ENCODE measurements at places on chromosomes 16 and 17. TPM values are rescaled to one million over a fixed set of nuclear protein-coding genes. Genes with fewer than 3 reads are reported as not detected.

Gene OR2C1
- 1.4 TPM for total RNA-seq

Gene DLX4
- not detected for total RNA-seq

Gene CCL7
- not detected for total RNA-seq

Gene ZFP3
- 5.4 TPM for total RNA-seq

Gene NLRC3
- total RNA-seq, result 0.27 TPM

Gene NPIPB6
- not detected for total RNA-seq

Gene NGFR
- total RNA-seq, result 6.9 TPM

GRCh38 chr17:70130289-70130688, 39.0 kb upstream of the KCNJ2 start:
- H3K4me1 ChIP-seq, result no peaks in the 10 kb centered on the region
- DNase-seq, result no peak
- H3K36me3 ChIP-seq, result no peaks in the 10 kb centered on the region
- H3K4me3 ChIP-seq, result no peak overlapping the region
- H3K27me3 ChIP-seq, result no peaks in the 10 kb centered on the region

GRCh38 chr17:78819806-78820792, 20.5 kb downstream of the USP36 start:
- H3K27ac ChIP-seq, result peak overlapping the region; percentile 1
- no peaks in the 10 kb centered on the region for H3K27me3 ChIP-seq
- DNase-seq, result no peak
- no peak overlapping the region for H3K4me3 ChIP-seq
- H3K4me1 ChIP-seq, result no peaks in the 10 kb centered on the region

GRCh38 chr16:30110661-30111060, 2.7 kb downstream of the GDPD3 start:
- H3K27ac ChIP-seq, result no peak overlapping the region
- no peak overlapping the region for H3K4me3 ChIP-seq
- DNase-seq, result no peak
- H3K36me3 ChIP-seq, result peaks cover 73% of the 10 kb centered on the region

DNA sequence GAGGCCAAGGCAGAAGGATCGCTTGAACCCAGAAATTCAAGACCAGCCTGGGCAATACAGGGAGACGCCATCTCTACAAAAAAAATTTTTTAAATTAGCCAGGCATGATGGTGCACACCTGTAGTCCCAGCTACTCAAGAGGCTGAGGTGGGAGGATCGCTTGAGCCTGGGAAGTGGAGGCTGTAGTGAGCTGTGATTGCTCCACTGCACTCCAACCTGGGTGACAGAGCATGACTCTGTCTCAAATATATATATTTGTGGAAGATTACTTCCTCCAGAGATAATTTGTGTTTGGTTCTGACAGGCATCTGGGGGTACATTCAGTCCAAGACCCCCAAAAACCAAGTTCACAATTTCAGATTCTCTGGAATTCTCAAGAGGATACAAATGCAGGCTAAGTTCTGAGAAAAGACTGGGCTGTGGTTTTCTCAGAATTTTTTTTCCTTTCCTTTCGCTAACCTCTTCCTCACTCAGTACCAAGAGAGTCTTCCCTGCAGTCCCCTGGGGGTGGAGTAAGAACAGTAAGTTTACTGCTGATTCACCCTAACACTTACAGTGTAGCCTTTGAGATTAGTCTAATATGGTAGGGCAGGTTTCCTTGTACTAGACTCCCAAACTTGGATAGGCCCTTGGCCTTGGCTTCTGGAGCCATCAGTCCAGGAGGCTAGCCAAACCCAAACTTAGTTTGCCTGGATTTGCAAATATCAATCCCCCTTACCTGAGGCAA, 15.1 kb downstream of the GSDMB start:
- no peaks in the 10 kb centered on the region for H3K36me3 ChIP-seq
- H3K4me1 ChIP-seq, result no peaks in the 10 kb centered on the region
- H3K27ac ChIP-seq, result no peak overlapping the region
- H3K27me3 ChIP-seq, result no peaks in the 10 kb centered on the region
- H3K4me3 ChIP-seq, result no peak overlapping the region

GRCh38 chr16:75996491-75996890, 270.2 kb upstream of the CPHXL start:
- no peak overlapping the region for H3K27ac ChIP-seq
- H3K27me3 ChIP-seq, result no peaks in the 10 kb centered on the region
- no peak for DNase-seq
- no peaks in the 10 kb centered on the region for H3K4me1 ChIP-seq
- H3K36me3 ChIP-seq, result no peaks in the 10 kb centered on the region
- no peak overlapping the region for H3K4me3 ChIP-seq

DNA sequence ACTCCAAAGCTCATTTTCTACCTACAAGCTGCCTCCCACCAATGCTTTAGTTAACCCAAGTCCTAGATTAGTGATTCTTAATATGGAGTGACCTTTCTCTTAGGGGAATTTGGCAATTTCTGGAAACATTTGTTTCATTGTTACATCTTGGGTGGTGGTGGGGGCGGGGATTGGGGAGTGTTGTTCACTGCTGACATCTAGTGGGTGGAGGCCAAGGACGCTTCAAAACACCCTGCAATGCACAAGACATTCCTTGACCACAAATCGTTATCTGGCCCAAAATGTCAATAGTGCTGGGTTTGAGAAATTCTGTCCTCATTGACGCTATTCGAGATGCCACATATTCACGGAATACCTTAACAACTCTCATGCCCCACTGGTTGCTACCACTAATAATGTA, 282.9 kb downstream of the RBFOX1 start:
- H3K27me3 ChIP-seq, result no peaks in the 10 kb centered on the region
- H3K27ac ChIP-seq, result no peak overlapping the region
- H3K4me1 ChIP-seq, result no peaks in the 10 kb centered on the region
- H3K36me3 ChIP-seq, result no peaks in the 10 kb centered on the region
- no peak overlapping the region for H3K4me3 ChIP-seq

DNA sequence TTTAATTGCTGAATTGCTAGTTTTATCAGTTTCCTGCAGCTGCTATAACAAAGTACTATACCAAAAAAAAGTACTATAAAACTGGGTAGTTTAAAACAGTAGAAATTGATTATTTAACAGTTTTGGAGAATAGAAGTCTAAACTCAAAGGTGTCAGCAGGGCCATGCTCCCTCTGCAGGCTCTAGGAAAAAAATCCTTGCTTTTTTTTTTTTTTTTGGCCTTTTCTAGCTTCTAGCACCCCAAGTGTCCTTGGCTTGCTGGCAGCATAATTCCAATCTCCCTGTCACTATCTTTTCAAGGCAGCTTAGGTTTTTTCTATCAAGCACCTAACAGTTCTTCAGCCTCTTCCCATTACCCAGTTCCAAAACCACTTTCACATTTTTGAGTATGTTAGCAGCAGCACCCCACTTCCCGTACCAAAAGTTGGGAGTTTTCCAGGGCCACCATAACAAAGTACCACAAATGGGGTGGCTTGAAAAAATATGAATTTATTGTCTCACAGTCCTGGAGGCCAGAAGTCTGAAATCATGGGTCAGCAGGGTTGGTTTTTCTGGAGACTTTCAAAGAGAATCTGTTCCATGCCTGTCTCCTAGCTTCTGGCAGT, 37.4 kb downstream of the BPTF start:
- H3K27ac ChIP-seq, result no peak overlapping the region
- H3K36me3 ChIP-seq, result peaks cover 6% of the 10 kb centered on the region
- H3K4me1 ChIP-seq, result peaks cover 14% of the 10 kb centered on the region
- no peaks in the 10 kb centered on the region for H3K27me3 ChIP-seq
- no peak overlapping the region for H3K4me3 ChIP-seq
- no peak for DNase-seq

- no peaks in the 10 kb centered on the region for H3K27me3 ChIP-seq
- no peaks in the 10 kb centered on the region for H3K36me3 ChIP-seq
- H3K27ac ChIP-seq, result no peak overlapping the region
- no peak overlapping the region for H3K4me3 ChIP-seq
Observed at GRCh38 chr17:32558997-32559650, 72.3 kb downstream of the CDK5R1 start.

DNA sequence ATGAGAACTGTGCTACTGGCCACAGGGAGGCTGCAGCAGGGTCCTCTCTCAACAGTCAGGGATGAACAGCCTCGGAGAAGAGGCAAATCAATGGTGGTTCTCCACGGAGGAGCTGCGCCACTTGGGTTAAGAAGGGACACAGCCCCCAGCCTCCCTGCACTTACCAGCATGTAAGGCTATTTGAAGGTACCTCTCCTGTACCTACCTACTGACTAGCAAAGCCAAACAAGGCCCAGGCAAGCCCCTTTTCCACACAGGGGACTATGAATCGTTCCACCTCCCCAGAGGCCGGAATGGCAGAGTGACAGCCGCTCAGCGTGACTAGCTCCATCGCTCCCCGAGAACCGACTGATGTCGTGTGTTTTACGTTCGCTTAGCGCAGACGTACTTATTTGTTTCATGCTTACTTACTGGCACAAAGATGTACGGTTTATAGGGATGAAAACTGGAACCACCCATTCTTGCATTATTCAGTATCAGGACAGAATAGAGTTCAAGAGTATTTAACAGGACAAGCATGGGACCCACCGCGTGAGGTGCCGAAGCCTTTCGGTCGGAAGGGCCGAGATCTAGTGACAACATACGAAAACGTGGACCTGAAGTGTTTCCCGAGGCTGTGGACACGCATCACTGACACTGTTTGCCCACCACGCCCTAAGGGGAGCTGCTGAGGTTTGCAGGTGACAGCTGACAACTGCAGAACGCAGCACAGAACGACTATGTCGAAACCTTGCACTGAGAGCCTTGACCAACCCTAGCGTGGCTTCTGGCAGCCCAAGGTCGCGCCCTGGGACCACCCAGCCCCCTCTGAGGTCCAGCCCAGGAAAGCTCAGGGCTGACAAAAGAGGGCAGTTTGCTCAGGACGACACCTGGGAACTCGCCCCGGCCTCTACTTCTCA, 1.0 kb downstream of the TEPSIN start:
- DNase-seq, result no peak
- peak overlapping the region; percentile 76 for H3K27ac ChIP-seq
- H3K4me1 ChIP-seq, result no peaks in the 10 kb centered on the region
- no peaks in the 10 kb centered on the region for H3K27me3 ChIP-seq
- peaks cover 7% of the 10 kb centered on the region for H3K36me3 ChIP-seq

DNA sequence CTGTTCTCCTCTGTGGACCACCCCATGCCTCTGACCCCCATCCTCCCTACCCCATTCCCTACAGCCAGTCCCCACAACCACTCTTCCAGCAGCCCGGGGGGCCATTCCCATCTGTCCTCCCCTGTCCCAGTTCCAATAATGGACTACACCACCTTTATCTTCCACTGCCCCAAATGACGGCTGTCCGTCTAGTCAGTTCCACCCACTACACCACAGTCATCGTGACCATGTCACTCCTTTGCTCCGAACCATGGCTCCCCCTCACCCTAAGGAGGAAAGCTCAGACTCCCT, 15.3 kb downstream of the PDP2 start:
- H3K4me3 ChIP-seq, result no peak overlapping the region
- peaks cover 36% of the 10 kb centered on the region for H3K4me1 ChIP-seq
- no peak for DNase-seq
- H3K36me3 ChIP-seq, result no peaks in the 10 kb centered on the region

GRCh38 chr17:78974635-78975591, 4.8 kb downstream of the LGALS3BP start:
- no peaks in the 10 kb centered on the region for H3K36me3 ChIP-seq
- H3K4me3 ChIP-seq, result peak overlapping the region; percentile 11
- H3K27me3 ChIP-seq, result no peaks in the 10 kb centered on the region
- H3K27ac ChIP-seq, result peak overlapping the region; percentile 76

DNA sequence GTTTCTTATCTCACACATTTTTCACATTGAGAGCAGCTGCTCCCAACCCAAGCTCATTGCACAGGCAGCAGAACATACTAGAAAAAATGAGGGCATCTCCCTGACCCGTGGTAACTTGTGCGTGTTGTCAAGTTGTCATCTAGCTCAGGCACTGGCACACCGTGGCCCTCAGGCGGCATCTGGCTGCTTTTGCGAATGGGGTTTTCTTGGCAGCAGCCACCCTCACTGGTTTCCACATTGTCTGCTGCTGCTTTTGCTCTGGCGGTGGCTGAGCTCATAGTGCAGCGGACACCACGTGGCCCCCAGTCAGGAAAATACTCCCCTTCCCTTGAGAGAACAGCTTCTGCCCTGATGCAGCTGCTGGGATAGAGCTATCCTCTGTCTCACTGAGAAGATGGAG, 9.4 kb upstream of the TEDC2 start:
- DNase-seq, result no peak
- no peaks in the 10 kb centered on the region for H3K27me3 ChIP-seq
- no peak overlapping the region for H3K4me3 ChIP-seq
- H3K36me3 ChIP-seq, result no peaks in the 10 kb centered on the region
- no peak overlapping the region for H3K27ac ChIP-seq

DNA sequence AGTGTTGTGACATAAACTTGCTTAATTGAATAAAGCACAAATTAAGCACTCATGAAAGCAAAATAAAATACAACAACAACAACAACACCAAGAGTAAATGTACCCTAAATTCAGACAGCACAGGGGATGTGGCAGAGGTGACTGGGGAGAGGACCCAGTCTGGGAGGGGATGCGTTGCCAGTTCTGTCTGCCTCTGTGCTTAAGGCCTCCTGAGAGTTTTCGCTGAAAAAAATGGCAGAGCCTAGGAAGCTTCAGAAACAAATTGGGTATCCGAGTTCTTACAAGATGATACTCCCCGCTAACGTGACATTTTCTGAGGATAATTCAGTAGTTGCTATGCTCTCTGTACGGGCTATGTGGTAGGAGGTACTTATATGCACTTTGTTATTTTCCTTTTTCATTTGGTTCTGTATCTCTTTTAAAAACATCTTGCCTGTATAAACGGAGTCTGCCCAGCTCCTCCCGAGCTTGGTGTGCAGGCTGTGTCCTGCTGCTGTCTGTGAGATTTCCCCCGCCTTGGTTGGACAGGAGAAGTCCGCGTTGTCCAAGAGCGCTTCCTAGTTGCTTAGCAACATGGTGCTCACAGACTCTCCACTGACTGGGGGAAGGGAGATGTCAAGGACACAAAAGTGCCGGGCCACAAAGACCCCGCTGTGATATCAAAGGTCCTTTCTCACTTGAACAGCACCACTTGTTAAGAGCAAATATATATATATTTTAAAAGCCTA, 134.2 kb upstream of the CPHXL start:
- no peaks in the 10 kb centered on the region for H3K27me3 ChIP-seq
- no peaks in the 10 kb centered on the region for H3K4me1 ChIP-seq
- no peak overlapping the region for H3K27ac ChIP-seq
- H3K4me3 ChIP-seq, result no peak overlapping the region

- H3K4me3 ChIP-seq, result no peak overlapping the region
- peaks cover 32% of the 10 kb centered on the region for H3K4me1 ChIP-seq
- no peaks in the 10 kb centered on the region for H3K36me3 ChIP-seq
- no peaks in the 10 kb centered on the region for H3K27me3 ChIP-seq
- no peak overlapping the region for H3K27ac ChIP-seq
Observed at GRCh38 chr17:38697061-38697820, 7.8 kb upstream of the MLLT6 start.

DNA sequence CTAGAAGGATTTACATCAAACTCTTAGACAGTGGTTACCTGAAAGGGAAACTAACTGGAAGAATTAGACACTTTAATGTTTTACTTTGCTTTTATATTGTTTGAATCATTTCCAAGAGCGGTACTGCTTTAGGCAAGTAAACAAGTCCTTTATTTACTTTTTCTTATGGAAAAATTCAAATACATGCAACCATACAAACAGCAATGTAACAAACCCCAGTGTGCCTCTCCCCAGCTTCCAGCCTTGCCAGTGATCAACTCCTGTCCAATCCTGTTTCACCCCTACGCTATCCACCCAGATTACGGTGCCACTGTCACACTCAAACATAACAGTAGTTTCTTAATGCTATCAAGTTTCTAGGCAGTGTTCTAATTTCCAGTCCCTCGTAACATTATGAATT, 85.9 kb downstream of the C16orf95 start:
- no peaks in the 10 kb centered on the region for H3K36me3 ChIP-seq
- DNase-seq, result no peak
- no peaks in the 10 kb centered on the region for H3K27me3 ChIP-seq
- H3K4me3 ChIP-seq, result no peak overlapping the region
- no peaks in the 10 kb centered on the region for H3K4me1 ChIP-seq

GRCh38 chr16:56246051-56246817, 54.9 kb downstream of the GNAO1 start:
- DNase-seq, result peak; percentile 67
- H3K27me3 ChIP-seq, result no peaks in the 10 kb centered on the region
- H3K4me1 ChIP-seq, result peaks cover 37% of the 10 kb centered on the region
- H3K36me3 ChIP-seq, result no peaks in the 10 kb centered on the region
- H3K4me3 ChIP-seq, result no peak overlapping the region
- H3K27ac ChIP-seq, result peak overlapping the region; percentile 63
